ENCODE measurements at places on chromosomes 12 and 14.

- DNase-seq = no peak
Measured at GRCh38 chr14:92121207-92121669, 268 bp downstream of the NDUFB1 start.

DNA sequence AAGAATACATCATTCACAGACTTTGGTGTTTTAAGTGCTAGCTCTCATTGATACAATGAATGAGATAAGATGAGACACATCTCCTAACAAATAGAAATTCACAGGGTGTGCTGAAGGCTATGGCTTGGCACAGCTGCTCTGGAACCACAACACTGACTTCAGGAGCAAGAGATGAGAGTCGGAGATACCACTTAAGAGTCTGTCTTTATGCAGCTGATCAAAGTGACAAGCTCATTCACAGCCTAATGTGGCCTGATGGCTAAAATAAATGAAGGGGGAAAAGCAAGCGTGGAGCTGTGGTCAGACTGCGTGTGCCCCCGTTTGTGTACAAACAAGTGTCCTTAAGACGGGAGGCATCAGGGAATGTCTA is 29.7 kb upstream of the FAM181A start:
- no peak for DNase-seq

GRCh38 chr14:32318087-32318795 is 10.9 kb upstream of the AKAP6 start:
- no peak for DNase-seq

DNA sequence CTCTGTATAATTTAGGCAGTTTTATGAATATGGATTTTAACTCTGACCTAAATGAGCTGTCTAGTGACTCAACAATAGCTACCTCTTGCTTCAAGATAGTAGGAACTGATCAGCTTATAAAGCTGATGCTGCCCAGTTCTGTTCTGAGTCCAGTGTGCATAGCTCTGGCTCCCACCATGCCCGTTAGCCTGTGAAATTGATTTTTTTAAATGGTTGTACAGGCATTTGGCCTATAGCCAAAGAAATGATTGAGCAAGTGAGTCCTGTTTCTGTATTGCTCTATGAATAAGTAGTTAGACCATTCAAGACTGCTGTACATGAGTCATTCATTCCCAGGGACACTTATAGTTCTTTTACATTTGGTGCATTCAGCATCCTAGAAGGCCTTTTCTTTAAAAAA is 36.4 kb downstream of the SAMD4A start:
- no peak for DNase-seq

GRCh38 chr14:52400846-52401245 is 86.7 kb downstream of the PTGER2 start:
- no peak for DNase-seq

- no peak for DNase-seq
Measured at GRCh38 chr14:74964787-74965485, 9.5 kb upstream of the PGF start.

DNA sequence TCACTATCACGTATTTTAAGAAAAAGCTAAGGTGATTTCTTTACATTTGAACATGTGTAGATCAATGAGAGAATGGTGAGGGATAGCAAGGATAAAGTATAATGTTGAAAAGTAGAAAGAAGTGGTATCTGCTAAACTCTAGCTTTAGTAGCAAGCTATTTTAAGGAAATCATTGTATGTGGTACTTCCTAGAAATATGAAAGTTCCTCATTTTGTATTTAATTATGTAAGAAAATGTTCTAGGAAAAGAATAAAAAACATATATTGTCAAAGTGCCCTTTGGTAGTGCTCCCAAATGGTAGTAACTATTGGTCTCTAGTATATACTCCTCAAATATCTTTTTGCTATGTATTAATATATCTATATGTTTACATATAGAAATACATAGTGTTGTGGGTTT is 35.7 kb downstream of the RAB21 start:
- DNase-seq = no peak

DNA sequence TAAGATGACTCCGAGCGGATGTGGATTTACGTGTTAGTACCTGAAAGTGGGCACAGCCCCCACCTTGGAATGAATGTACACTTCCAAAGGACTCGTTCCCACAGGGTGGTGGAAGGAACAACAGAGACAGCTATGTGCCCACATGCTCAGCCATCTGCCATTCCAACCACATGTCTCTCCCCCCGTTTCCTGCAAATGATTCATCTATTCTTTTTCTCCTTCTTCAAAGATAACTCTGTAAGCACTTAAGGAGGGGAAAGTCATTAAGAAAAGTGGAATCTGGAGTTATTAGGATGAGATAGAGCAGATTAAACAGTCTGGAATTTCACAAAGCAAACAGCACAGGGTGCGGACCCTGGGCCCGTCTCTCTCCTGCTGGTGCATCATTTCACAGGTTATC is 18.5 kb upstream of the DUSP6 start:
- no peak for DNase-seq

DNA sequence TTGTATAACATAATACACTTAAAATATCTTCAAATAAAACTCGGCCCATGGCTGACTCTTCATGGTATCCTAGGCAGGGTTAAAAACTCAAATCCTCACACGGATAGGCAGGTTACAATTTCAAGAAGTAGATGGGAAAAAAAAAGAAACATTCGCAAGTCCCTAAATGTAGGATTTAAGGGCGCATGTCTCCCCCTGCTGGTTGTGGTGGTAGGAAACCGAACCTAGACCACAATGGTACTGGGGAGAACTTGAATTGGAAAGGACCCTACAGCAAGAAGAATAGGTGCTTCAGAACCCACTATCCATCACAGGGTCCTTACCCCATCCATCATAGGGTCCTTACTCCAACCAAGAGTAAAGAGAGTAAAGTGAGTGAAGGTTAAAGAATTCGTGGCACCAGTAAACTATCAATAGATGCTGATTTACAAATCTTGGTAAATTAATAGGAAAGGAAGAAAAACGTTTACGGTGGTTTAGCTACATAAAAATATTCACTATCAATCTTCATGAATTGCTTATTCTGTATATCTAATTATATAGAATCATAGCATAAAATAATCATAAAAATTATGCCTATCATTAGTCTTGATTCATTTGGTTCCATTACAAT is 3.3 kb upstream of the CIPC start:
- peak; percentile 67 for DNase-seq

- DNase-seq = no peak
Measured at GRCh38 chr14:75294649-75295033, 16.0 kb downstream of the FOS start.

- DNase-seq = no peak
Measured at GRCh38 chr14:81402123-81402495, 2.0 kb upstream of the STON2 start.

DNA sequence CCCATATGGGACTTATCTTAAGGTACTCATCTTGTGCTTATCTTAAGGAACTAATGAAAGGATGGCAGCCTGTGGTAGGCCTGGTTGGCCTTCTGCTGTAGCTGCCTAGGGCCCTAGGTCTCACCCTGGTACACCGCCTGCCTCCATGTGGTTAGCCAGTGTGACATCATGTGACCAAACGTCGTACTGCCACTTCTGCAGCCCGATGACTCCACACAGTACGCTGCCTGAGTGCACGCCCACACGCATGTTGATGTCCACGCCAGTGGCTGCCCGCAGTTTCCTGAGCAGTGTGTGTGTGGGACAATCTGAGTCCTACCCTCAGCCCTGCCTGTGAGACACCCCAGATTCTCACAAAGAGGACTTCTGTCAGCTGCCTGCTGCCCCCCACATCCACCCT is 5.1 kb downstream of the ADCY4 start:
- DNase-seq = no peak

DNA sequence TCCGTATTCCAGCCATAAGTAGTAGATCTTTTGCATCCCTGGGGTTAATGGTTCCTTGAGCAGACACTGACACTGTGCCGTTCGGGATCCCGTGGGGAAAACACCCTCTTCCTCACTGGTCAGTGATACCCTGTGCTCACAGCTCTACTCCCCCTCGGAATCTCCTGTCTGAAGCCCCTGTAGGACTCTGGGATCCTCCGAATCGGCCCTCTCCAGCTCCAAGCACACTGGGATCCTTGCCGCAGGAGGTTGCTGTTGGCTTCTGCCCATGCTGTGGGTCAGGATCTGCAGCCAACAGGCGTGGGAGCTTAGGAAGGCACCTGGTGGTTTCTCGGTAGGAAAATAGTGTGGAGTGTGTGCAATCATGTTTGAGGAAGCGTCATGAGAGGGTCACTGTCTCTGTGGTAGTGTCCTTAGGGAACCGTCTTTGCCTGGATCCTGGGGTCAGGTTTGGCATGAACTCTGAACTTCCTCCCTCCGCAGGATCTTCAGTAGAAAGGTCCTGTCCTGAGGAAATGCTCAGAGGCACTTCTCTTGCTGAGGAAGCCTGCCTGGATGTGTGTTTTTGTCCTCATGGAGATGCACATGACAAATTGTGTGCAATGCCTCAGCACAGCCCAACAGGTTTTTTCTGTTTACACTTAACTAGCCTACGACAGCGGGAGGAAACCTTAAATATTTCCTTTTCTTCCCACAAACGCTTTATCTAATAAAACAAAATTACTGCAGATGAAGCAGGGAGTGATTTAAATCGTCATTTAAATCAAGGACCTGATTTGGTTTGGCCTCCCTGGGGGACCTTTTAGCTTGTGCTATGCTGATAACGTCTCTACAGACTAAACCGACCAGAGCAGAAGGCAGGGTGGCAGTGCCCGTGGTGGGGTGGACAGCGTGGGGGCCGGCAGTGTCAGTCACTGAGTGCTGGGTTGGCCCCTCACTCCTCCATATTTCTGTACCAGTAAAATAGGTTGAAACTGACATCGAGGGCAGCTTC is 18.7 kb downstream of the FBXL14 start:
- no peak for DNase-seq

GRCh38 chr12:120835304-120835612 is 68.9 kb downstream of the SPPL3 start:
- no peak for DNase-seq

DNA sequence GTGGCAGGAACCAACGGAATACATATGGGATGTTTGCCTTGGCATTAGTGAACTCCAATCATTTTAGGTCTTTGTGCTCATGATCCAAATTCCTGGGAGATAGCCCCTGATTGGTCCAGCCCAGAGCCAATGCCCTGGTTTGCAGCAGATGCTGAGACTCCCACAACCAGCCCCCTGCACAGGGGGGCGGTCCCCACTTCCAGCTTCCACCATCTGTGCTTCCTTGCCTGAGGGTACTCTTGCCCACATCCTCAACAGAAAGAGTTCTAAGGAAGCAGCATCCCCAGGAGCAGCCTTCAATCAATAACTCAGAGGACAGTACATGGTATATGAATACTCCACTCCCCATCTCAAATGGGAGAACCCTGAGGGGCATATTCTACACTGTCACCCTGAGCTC is 39.7 kb upstream of the FICD start:
- no peak for DNase-seq

- DNase-seq = no peak
Measured at GRCh38 chr12:13582421-13582820, 385.9 kb downstream of the EMP1 start.

DNA sequence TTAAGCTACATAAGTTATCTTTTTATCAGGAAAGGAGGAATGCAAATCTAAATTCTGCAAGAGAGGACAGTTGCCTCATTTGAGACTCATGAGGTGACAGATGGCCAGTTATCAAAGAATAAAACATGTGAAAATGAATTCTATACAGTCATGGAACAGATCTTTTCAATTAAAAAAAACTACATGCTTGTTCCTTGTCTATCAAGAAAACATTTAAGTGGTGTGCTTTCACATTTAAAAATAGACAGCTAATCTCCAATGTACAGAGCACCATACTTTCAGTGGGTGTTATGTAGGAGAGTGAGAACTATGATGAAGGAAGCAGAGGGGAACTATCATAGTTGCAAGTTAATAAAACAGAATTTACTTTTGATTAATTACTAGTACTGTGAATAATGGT is 76.7 kb upstream of the TTC7B start:
- DNase-seq = no peak

GRCh38 chr12:2137711-2138110 is 84.9 kb downstream of the CACNA1C start:
- DNase-seq = no peak

- no peak for DNase-seq
Measured at GRCh38 chr12:31740628-31741027, 11.8 kb upstream of the AMN1 start.

GRCh38 chr12:63826006-63826585 is 18.4 kb upstream of the SRGAP1 start:
- DNase-seq = no peak

DNA sequence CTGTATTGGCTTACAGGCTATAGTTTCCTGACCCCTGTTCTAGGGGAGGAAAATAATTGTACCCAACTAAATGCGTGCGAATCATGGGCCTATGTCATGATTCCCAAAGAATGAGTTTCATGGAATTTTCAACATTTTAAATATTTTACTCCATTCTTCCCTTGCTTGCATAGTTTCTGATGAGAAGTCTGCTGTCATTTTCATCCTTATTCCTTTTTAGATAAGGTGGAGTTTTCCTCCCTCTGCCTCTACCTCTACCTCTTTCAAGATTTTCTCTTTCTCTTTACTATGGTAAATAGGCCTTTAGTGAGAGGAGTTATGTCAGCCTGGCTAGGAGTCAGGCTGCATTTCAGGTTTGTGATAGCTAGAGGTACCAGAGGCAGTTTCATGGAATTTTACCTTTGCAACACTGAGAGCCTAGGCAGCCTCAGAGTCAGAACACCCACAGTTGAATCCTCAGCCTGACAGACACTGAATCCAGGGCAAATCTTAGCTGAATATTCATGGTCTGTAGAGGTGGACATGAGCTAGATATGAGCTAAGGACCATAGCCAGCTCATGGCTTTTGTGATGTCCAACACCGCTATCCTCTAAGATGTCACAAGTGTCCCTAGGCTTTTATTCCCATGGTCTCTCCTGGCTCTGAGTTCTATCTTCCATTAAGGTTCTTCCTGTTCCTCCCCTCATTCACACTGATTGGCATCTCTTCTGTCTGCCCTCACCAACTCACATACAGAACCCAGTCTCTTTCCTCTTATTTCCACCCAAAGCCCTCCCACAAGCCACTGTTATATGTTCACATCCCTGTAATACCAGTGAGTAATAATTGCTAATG is 6.0 kb downstream of the SERPINA3 start:
- DNase-seq = no peak

DNA sequence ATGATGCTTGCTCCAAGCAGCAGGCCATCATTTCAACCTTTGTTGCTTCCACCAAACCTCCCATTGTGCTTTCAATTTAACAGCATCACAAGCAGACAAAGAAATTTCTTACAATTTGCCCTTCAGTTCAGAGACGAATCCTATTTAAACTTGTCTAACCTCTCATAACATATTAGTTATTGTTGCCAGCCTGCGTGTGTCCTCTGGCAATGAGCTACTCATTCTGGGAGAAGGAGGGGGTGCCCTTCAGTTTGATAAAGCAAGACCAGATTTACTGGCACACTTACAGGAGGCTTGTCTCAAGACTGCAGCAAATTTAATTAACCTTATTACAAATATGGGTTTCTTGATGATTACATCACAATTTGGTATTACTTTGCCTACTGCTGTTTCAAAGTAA is 203.6 kb upstream of the SOX5 start:
- DNase-seq = no peak
